ENCODE measurements at places on chromosomes 16 and 17. TPM values are rescaled to one million over a fixed set of nuclear protein-coding genes. Genes with fewer than 3 reads are reported as not detected.

Gene EIF5A
- 1,593 TPM for total RNA-seq

Gene RNF222
- not detected for total RNA-seq

Gene LRRC36
- total RNA-seq: not detected

Gene DNAAF1
- total RNA-seq: 0.35 TPM

Gene CYGB
- 1.1 TPM for total RNA-seq

Gene LGALS9B
- total RNA-seq: not detected

Gene STH
- total RNA-seq: not detected

Gene GSPT1
- total RNA-seq: 222 TPM

Gene KRTAP2-1
- not detected for total RNA-seq

Gene KRT36
- not detected for total RNA-seq

Gene ARL5C
- total RNA-seq: not detected

Gene ANKFN1
- total RNA-seq: not detected

Gene SLC47A1
- total RNA-seq: 22.3 TPM

Gene KRT31
- total RNA-seq: not detected

Gene ANKRD40CL
- not detected for total RNA-seq

Gene KRT39
- total RNA-seq: not detected

Gene KRTAP9-2
- total RNA-seq: not detected

Gene RSKR
- total RNA-seq: 3.2 TPM

Gene TMEM114
- not detected for total RNA-seq

Gene ZNF385C
- total RNA-seq: 0.15 TPM

Gene TLCD1
- total RNA-seq: 51.1 TPM

Gene PLSCR3
- 43.3 TPM for total RNA-seq

Gene TPSAB1
- total RNA-seq: not detected

Gene KRTAP2-3
- not detected for total RNA-seq

Gene HNF1B
- total RNA-seq: 21.6 TPM

Gene ABCC11
- 0.22 TPM for total RNA-seq

Gene ZSCAN32
- 14.0 TPM for total RNA-seq

Gene PYDC1
- total RNA-seq: not detected

Gene SLC16A13
- 7.5 TPM for total RNA-seq

Gene USP43
- 4.0 TPM for total RNA-seq

Gene MRPL10
- 86.1 TPM for total RNA-seq

Gene RNF166
- total RNA-seq: 16.7 TPM

Gene MT3
- not detected for total RNA-seq

Gene MYH1
- total RNA-seq: not detected

Gene SPATA22
- not detected for total RNA-seq

Gene KDM8
- total RNA-seq: 2.5 TPM

Gene RTN4RL1
- 9.3 TPM for total RNA-seq

Gene MARVELD3
- 0.19 TPM for total RNA-seq

Gene OTOP3
- not detected for total RNA-seq

Gene NHLRC4
- total RNA-seq: 0.19 TPM

Gene MMP25
- total RNA-seq: 0.87 TPM

Gene DNAH9
- total RNA-seq: not detected

Gene FADS6
- total RNA-seq: not detected

Gene SDR42E1
- 1.9 TPM for total RNA-seq

Gene KCNAB3
- 1.7 TPM for total RNA-seq

Gene GPR179
- not detected for total RNA-seq

Gene ITGB4
- 109 TPM for total RNA-seq

Gene EVI2B
- total RNA-seq: not detected

Gene OSGIN1
- total RNA-seq: 33.8 TPM

Gene PERCC1
- total RNA-seq: not detected

Gene CTF1
- 0.39 TPM for total RNA-seq

Gene TBC1D3
- total RNA-seq: 0.07 TPM
